Endothelial cell (in vitro differentiated cells): ENCODE measurements at places on chromosomes 7 and 10.

DNA sequence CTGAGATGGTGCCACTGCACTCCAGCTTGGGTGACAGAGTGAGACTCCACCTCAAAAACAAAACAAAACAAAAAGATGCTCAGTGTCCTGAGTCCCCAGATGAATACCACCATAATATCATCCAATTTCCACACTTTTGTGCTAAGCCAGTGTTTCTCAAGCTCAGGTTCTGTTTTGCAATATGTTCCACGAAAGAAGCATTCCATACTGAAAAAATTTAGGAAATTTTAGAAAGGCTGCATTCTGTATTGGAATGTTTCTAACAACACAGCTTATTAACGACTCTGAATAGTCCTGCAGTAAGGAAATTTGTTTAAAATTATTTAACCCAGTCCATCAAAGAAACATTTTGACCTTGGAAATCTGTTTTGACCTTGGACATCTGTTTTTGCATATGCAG lies 142.4 kb downstream of the EPC1 start:
- peaks cover 3% of the 10 kb centered on the region for H3K27me3 ChIP-seq
- no peak overlapping the region for H3K4me3 ChIP-seq
- H3K27ac ChIP-seq: no peak overlapping the region
- H3K4me1 ChIP-seq: no peaks in the 10 kb centered on the region
- no peaks in the 10 kb centered on the region for H3K36me3 ChIP-seq
- DNase-seq: no peak

DNA sequence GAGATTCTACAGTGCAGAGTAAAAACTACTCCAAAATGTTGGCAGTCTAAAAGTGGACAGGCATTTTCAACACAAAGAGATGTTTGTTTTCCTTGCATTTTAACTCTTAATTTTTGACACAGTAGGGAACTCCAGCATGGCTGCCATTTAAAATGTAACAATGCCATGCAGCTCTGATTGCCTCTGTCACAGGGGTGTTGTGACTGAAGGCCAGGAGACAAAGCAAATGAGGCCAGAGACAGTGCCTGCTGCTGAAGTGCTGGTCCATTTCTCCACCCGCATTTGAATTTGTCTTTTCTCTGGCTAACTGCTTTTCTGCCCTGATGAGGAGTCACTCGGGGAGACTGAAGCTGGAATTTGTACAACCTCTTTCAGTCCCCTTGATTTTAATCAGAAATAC lies 710.6 kb upstream of the GALNT17 start:
- peaks cover 7% of the 10 kb centered on the region for H3K4me1 ChIP-seq
- H3K27me3 ChIP-seq: peaks cover 3% of the 10 kb centered on the region
- DNase-seq: no peak
- no peak overlapping the region for H3K4me3 ChIP-seq
- no peak overlapping the region for H3K27ac ChIP-seq

GRCh38 chr7:131236318-131236672 lies 91.4 kb upstream of the MKLN1 start:
- H3K4me1 ChIP-seq: peaks cover 3% of the 10 kb centered on the region
- no peaks in the 10 kb centered on the region for H3K36me3 ChIP-seq
- H3K27me3 ChIP-seq: no peaks in the 10 kb centered on the region
- no peak overlapping the region for H3K27ac ChIP-seq
- no peak for DNase-seq

DNA sequence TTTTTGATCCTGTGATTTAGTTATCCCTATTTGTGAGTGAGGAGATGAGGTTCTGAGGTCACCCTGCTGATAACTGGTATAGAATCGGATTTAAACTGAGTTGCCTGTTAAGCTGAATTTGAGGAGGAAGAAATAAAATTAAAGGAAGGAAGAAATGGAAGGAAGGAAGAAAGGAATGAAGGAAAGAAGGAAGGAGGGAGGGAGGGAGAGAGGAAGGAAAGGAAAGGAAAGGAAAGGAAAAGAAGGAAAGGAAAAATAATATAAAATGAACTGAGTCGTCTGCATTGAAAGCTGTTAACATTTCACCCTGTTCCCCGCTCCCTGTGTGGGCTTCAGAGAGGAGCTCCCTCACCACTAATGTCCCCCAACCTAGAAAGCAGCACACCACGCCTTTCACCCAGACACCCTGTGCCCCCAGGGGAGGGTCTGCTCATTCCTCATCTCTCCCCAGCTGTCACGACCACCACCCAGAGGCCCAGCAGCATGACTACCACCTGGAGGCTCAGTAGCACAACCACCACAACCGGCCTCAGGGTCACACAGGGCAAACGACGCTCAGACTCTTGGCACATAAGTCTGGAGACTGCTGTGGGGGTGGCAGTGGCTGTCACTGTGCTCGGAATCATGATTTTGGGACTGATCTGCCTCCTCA lies 16.3 kb downstream of the PILRA start:
- H3K4me3 ChIP-seq: no peak overlapping the region
- H3K27ac ChIP-seq: peak overlapping the region; percentile 19
- H3K4me1 ChIP-seq: peaks cover 27% of the 10 kb centered on the region

DNA sequence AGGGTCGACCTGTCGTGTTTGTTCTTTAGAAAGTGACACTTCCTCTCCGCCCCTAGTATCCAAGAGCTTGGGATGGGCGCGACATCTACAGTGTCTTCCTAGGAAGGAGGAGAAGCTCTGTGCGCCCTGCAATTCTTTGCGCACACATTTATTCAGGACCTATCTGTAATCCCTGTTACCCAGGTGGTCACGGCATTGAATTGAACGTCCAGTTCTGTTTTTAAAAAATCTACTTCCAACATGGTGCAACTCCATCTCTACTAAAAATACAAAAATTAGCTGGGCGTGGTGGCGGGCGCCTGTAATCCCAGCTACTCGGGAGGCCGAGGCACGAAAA lies 606 bp upstream of the LAMB1 start:
- H3K27me3 ChIP-seq: peaks cover 17% of the 10 kb centered on the region
- DNase-seq: no peak

- DNase-seq: no peak
- no peaks in the 10 kb centered on the region for H3K36me3 ChIP-seq
- no peaks in the 10 kb centered on the region for H3K27me3 ChIP-seq
- H3K27ac ChIP-seq: no peak overlapping the region
Observed at GRCh38 chr7:46079421-46079820, 158.3 kb upstream of the IGFBP3 start.

DNA sequence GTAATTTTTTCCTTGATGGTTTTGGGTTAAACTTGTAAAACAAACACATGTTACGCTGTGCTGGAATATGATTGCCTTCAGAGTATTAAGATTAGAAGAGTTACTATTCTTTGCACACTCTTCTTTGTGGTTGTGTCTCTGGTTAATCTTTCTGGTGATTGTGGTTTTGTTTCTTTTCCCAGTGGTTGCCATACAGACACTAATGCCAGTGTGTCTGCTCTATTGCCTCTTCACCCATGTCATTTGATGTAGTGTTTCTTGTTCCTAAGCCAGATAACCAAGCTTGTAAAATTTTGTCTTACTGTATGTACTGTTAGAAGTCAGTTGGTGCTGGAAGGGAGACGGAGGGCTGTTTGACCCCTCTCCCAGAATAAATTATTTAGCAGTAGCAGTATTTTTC lies 124.8 kb downstream of the PHTF2 start:
- no peak overlapping the region for H3K4me3 ChIP-seq
- no peak for DNase-seq
- no peaks in the 10 kb centered on the region for H3K36me3 ChIP-seq
- no peak overlapping the region for H3K27ac ChIP-seq
- peaks cover 5% of the 10 kb centered on the region for H3K4me1 ChIP-seq

GRCh38 chr7:18212308-18212707 lies 184.7 kb upstream of the PRPS1L1 start:
- no peaks in the 10 kb centered on the region for H3K4me1 ChIP-seq
- H3K36me3 ChIP-seq: no peaks in the 10 kb centered on the region
- H3K27ac ChIP-seq: no peak overlapping the region
- H3K27me3 ChIP-seq: no peaks in the 10 kb centered on the region
- no peak for DNase-seq
- no peak overlapping the region for H3K4me3 ChIP-seq

- DNase-seq: no peak
Observed at GRCh38 chr10:4121502-4122380, 336.7 kb upstream of the KLF6 start.
